LNCaP clone FGC (cell line): ENCODE measurements at places on chromosomes 1 and 21.

DNA sequence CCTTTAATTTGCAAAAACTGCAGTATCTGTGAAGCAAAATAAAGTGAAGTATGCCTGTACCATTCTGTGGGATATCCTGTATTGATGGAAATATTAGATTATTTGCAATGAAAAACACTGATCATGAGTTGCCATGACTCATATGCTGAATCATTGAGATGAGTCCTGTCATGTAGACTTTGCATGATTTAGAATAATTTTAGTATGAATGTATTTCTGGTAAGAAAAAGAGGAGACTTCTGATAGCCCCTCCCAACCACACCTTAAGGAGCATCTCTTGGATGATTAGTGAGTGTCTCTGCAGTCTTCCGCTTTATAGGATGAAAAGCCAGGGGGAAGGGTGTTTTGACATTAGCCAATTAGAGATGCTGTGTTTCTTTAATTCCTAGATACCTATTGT lies 55.2 kb upstream of the PTGS2 start:
- no peak for DNase-seq

GRCh38 chr1:42211224-42211623 lies 46.7 kb upstream of the GUCA2A start:
- no peak for DNase-seq

DNA sequence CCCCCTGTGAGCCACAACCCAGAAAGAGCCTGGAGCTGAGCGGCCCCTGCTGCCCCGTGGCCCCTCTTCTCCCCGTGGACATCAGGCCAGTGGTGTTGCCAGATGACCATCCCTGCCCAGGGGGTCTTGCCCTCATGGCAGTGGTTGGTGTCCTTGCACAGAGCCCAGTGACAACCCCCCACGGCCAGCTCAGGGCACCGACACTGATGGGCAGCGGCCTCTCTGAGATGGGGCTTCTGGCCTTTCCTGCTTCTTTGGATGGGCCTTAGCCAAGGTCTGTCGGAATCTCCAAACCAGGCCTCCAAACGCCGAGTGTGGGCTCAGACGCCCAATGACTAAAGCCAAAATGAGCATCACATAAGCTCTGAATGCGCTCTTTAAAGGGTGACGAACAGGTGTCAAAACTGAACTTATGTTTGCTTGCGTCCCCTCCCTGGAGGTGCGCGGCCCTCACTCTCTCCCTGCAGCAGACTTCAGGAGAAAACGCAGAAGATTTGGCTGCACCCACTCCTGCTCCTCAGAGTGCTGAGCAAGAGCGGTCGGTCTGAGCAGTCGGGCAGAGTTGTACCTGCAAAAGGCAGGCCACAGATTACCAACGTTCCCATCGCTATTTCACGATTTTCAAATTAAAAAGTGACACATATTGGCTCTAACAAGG lies 41.9 kb downstream of the UBE2G2 start:
- no peak for DNase-seq

DNA sequence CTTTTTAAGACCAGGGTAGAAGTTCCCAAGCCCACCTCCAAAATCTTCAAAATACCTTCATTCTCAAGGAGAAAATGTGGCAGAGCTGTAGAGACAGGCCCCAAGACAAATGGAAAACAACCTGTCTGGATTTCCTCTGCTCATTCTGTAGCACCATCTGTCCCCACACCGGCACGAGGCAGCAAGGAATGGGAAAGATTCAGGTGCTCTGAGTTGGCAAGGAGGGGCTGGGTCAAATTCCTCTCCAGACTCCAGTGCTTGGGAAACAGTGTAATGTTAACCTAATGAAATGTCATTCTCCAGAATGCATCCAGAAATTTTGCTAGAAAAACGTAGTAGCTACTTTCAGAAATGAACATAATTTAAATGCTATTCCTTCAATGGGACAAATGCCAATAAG lies 9.3 kb downstream of the PABPC4 start:
- DNase-seq = no peak

DNA sequence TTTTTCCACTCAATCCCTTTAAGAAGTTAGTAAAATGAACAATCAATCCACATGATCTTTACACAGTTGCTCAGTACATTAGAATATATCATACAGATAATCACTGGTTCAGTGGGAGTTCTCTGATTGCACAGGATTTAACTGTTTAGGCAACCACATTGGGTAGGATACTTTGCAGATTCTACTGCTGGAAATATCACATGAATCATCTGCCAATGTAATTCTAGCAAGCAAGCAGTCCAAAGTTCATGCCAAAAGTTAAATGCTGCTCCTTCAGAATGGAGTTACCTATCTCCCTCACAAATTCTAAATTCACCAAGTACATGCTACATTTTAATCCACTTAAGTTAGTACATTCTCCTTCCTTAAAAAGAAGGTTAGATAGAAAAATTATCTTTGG lies 52.4 kb downstream of the NEGR1 start:
- DNase-seq = no peak

DNA sequence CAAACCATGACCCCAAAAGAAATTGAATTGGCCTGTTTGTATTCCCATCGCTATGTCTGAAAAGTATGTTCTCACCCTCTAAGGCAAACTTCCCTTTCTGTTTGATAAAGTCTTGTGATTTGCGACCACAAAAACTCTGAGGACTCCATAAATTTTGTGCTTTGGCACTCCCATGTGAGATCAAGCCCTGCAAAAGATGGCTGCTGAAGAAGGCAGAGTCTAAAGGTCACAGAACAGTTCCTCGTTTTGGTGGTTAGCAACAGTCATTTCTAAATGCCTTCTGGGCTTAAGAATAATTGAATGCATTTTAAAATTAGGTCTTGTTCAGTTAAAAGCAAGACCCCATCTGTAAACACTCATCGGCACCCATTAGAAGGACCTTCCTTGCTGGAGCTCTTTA lies 441.6 kb downstream of the OMA1 start:
- DNase-seq = no peak

DNA sequence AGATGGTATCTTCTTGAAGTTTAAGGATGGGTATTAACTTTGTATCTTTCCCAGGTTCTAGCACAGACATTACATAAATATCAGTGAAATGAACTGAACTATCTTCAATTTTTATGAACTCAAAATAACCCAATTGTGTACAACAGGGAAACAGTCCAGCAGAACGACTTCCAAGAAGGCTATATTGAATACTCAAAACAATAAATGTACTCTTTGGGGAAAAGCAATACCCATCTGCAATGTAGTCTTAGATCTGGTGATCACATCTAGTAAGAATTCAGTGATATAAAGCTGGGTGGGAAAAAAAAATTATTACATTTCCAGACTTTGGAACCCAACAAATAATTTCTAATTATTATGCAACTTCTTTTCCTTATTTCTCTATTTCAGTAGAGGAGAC lies 33.1 kb upstream of the GORAB start:
- no peak for DNase-seq

- no peak for DNase-seq
Observed at GRCh38 chr1:233598891-233599541, 14.9 kb upstream of the KCNK1 start.

- DNase-seq = no peak
Observed at GRCh38 chr1:160743266-160743665, 4.2 kb downstream of the SLAMF7 start.

DNA sequence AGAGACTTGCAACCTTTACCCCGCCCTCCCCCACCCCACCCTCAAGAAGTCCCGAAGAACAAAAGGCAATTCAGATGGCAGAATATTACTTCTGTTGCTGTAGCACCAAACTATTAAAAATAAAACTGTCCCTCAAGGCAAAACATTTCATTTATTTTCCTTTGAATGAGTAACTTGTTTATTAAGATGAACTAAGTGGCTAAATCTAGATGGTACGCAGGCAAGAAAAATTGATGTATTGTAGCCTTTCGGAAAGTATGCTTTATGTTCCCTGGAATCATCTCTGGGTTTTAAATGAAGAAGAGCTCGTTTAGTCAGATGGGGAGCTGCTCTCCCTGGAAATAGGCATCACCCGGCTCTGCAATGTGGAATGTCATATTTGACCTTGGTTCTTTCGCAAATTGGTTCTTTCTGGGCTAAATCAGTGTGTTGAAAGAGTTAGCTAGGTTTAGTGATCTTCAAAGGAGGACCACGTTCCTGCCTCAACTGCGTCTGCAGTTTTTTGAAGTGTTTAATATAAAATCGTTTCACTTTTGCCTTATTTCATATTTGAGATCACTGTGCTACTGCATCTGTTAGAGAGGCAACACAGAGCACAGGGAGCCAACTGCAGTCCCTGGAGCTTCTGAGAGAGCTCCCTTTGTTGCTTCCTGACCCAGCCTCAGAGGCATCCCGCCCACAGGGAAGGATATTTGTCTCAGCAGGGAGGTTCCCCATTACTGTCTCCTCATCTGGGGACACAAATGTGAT lies 61.8 kb downstream of the KIF26B start:
- no peak for DNase-seq

DNA sequence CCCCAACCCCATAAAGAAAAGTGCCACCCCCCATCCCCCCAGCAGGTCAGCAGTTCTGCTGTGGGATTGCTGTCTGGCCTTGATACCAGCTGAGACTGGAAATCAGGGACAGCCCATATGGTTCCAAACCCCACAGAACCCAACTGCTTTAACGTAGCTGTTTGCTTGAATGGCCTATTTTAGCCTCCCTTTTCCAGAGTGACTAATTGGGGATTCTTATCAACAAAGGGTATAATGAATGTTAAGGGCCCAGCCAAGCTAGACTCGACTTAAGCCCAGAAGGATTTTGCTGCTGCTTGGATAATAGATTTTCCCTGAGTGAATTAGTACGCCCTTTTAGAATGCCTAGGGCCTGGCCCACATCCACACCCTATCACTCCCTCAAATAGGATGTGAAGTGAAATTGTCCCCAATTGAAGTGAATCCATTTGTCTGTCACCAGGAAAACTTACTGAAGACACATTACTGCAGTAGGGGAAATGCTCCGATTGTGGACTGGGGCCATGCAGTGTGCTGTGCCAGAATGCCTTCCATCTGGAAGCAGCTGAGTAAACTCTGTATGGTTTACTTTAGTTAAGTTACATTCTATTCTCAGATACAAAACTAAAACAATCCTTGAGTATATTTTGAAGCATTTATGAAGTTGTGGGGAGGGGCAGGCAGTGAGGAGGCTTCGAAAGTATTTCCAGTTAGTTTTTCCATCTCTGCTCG lies 156.9 kb downstream of the DHRS3 start:
- DNase-seq = peak; percentile 68

GRCh38 chr1:84771895-84772294 lies 81.6 kb upstream of the SSX2IP start:
- no peak for DNase-seq

DNA sequence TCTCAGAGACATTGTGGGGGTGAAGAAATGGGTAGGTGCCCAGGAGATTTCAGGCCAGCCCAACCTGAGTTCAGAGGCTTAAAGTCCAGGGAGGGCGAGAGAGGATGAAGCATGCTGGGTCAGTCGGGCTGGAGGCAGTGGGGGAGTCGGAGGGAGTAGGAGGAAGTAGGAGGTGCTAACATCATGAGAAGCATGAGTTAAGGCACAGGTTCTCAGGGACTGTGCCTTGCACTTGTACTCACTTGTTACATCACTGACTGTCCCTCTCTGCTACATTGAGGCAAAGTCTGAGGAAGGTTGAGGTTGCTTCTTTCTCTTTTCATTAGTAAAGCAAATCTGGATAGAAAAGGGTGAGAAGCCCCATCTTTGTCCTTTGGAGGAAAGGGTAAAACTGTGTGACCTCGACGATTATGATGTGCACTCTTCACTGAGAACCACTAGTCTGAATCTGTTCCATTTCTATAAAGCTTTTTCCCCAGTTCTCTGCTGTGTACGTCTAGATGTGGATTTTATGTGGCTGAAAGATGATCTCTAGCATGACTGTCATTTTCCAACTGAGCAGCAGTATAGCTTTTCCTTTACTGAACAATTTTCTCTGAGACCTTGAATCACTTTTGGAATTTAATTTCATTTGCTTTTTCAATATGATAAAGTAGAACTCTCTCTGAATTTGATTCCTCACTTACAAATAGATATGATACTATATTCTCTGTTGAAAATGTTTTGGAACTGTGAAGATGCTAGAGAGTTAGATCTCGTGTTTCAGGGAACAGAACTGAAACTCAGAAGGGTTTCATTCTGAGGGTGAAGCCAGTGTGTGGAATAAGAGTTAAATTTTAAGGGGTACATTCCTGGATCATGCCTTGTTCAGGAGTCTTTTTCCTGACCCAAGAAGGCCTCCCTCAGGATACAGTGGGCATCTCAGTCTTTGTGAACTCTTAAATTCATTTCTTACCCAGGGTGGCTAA lies 94.6 kb downstream of the FGGY start:
- no peak for DNase-seq

GRCh38 chr1:41665962-41666917 lies 181.8 kb upstream of the EDN2 start:
- DNase-seq = no peak

DNA sequence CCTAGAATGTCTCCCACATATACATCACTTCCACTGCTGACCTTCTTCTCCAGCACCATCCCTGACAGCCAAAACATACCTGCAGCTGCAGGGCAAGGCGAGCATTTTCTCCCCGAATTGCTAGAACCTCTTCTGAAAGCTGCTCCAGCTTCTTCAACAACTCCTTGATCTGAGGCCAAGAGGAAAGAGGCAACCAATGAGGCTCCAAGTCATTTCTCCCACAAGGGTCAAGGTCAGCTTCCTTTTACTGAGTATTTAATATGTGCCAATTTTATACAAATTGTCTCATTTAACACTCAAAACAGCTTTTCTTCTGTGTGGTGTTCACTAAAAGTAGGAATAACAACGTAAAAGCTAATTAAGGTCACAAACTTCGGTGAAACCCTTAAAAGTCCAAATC lies 9.4 kb upstream of the PIAS3 start:
- DNase-seq = no peak

DNA sequence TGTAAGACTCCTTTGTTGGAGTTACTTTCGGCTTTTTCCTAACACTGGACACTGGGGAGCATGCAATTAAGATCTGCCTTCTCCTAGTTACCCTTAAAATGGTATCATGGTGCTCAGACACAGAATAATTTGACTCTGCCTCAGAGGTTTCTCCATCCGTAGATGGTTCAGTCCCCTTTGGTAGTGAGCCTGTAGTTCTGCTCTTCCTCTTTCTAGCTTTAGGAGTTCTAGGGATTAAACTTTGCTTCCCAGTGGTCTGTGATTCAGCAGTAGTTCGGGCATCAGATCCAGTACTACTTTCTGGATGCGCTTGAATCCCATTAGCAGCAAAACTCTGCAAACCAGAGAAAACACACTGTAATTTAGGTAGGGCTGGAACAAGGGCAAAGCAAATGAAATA lies 1.5 kb downstream of the DNTTIP2 start:
- no peak for DNase-seq

DNA sequence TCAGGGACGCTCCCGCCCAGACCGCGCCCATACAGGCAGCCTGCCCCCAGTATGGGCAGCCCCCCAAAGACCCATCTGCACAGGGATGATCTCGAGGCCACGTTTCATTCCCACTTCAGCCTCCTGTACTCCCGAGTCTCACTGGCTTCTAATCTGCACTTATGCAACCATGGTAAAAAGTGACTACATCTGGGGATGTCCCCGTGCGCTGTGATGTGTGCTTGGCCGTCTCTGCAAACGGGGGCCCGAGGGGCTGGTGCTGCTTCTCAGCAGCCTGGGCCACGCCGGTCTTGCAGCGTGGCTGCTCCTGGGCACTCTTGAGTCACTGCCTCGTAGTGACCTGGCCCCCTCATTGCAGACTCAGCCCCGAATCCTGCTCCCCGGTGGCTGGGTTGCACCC lies 17.4 kb upstream of the PLCH2 start:
- DNase-seq = no peak
